ENCODE measurements at places on chromosomes 5 and 9. TPM values are rescaled to one million over a fixed set of nuclear protein-coding genes. Genes with fewer than 3 reads are reported as not detected.

DNA sequence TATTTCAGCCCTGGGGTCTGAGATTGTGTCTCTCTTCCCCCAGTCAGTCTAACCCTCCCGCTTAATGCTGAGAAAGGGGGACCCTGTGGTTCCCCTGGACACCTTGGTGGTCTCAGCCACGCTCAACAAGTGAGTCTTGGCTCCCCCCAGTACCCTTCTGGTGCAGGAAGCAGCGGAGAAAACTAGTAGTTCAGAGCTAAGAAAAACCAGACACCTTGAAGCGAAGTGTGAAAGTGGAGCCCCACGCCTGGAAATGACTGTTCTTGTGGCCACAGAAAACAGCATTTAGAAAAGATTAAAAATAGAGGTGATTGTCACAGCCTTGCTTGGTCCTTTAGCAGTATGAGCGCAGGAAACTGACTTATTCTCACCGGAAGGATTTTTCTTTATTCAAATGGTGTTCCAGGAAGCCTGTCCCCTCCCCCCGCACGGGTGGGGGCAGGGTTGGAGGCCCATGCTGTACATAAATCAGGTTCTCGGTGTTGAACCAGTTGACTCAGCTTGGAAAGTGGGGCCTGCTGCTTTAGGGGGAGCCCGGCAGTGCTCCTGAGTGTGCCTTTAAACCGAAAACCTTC lies 8.1 kb downstream of the ARPC5L start:
- peaks cover 29% of the 10 kb centered on the region for H3K4me1 ChIP-seq
- no peaks in the 10 kb centered on the region for H3K27me3 ChIP-seq
- DNase-seq = peak; percentile 53
- peaks cover 35% of the 10 kb centered on the region for H3K36me3 ChIP-seq

- DNase-seq = peak; percentile 70
- H3K36me3 ChIP-seq = no peaks in the 10 kb centered on the region
- H3K27ac ChIP-seq = peak overlapping the region; percentile 78
- peak overlapping the region; percentile 74 for H3K4me3 ChIP-seq
These were observed 16.5 kb upstream of the ADRB2 start for GRCh38 chr5:148809781-148810524.

SYNPO gene
- 6.3 TPM for total RNA-seq

DNA sequence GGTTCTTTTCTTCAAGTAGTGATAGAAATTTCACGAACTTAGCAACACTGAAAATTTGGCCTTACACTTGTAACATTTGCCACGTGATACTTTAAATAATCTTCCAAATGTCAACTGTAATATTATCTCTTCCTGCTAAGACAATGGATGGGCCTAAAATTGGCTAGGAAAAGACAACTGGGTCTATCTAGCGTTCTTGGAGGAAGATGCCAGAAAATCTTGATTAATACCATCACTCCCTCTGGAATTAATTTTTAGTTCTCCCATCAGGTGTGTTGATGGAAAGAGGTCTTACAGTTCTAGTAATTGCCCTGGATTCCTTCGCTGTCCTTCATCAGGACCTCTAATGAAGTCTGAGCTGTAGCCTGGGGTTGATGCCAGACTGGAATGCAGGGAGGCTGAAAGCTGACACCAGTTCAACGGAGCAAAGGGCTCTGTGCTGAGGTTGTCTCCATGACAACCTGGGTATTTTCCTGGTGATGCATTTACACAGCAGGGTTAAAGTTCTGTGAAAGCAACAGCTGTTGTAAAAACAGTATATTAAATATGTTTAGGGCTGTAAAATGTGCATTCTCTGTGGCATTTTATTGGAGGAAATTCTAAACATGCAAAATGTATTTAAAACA lies 92.3 kb downstream of the GAS1 start:
- no peak overlapping the region for H3K27ac ChIP-seq
- DNase-seq = peak; percentile 60
- no peaks in the 10 kb centered on the region for H3K27me3 ChIP-seq
- H3K4me3 ChIP-seq = no peak overlapping the region
- H3K36me3 ChIP-seq = no peaks in the 10 kb centered on the region
- no peaks in the 10 kb centered on the region for H3K4me1 ChIP-seq

GNG10 gene
- total RNA-seq = 61.7 TPM

PSD2 gene
- not detected for total RNA-seq

- H3K4me1 ChIP-seq = peaks cover 21% of the 10 kb centered on the region
- no peak for DNase-seq
- H3K4me3 ChIP-seq = no peak overlapping the region
- peak overlapping the region; percentile 67 for H3K27ac ChIP-seq
- no peaks in the 10 kb centered on the region for H3K27me3 ChIP-seq
These were observed 71.8 kb downstream of the RAPGEF1 start for GRCh38 chr9:131668057-131668438.

GRCh38 chr9:109448223-109448622 lies 49.9 kb downstream of the PTPN3 start:
- H3K27me3 ChIP-seq = no peaks in the 10 kb centered on the region
- DNase-seq = no peak
- peaks cover 16% of the 10 kb centered on the region for H3K36me3 ChIP-seq

GRCh38 chr5:167721926-167722440 lies 569.5 kb upstream of the WWC1 start:
- H3K27ac ChIP-seq = no peak overlapping the region
- no peaks in the 10 kb centered on the region for H3K36me3 ChIP-seq
- H3K4me3 ChIP-seq = no peak overlapping the region
- no peak for DNase-seq
- H3K27me3 ChIP-seq = no peaks in the 10 kb centered on the region

DNA sequence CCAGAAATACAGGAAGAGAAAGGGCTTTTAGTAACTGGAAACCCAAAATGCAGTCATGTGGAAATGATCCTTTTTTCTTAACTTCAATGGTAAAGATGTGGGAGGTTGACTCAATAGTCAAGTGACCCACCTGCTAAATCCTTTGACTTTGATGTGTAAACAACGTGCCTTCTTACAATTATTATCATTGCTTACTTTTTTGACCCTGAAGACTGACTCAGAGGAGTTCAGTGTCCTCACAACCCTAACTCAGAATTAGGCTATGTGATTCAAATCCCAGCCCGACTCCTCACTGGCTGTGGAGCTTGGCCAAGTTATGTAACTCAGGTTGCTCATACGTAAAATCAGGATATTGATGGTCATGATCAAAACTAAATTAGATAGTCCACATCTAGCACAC lies 27.9 kb downstream of the ANXA1 start:
- no peaks in the 10 kb centered on the region for H3K27me3 ChIP-seq
- H3K4me1 ChIP-seq = peaks cover 11% of the 10 kb centered on the region
- H3K36me3 ChIP-seq = peaks cover 17% of the 10 kb centered on the region
- H3K4me3 ChIP-seq = no peak overlapping the region

- DNase-seq = peak; percentile 90
- H3K4me3 ChIP-seq = no peak overlapping the region
- no peak overlapping the region for H3K27ac ChIP-seq
- no peaks in the 10 kb centered on the region for H3K36me3 ChIP-seq
These were observed 16.9 kb upstream of the BOD1 start for GRCh38 chr5:173633304-173633703.

CCDC152 gene
- total RNA-seq = not detected

GZMA gene
- total RNA-seq = not detected

DNA sequence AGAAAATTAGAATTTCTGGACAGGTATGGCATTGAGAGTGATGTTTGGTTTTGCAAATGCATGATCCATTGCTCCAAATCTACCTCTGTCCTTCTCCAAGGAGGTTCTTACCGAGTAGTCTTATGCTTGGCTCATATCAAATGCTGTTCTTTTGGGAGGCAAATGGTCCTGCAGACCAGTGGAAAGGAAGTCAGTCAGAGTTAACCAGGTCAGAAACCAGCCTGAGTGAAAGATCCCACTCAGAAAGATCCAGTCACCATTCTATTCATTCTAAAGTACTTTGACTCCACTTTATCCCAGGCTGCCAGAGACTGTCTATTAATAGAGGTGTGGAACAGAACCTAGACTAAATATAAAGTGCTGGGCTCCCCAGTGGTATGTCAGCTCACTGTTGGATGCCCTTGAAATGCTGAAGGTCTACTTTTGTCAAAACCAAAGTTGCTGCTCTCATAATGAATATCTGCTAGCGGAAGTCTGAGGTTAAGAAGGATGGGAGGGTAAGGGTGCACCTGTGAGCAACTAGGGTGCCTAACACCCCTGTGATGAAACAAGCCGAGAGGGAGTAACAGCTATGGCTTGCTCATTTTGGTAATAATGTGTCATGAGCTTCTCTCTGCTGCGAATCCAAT lies 302.2 kb downstream of the ZNF608 start:
- H3K4me3 ChIP-seq = no peak overlapping the region
- H3K36me3 ChIP-seq = no peaks in the 10 kb centered on the region
- no peak for DNase-seq

- H3K4me3 ChIP-seq = no peak overlapping the region
- H3K27me3 ChIP-seq = peaks cover 11% of the 10 kb centered on the region
- peaks cover 29% of the 10 kb centered on the region for H3K4me1 ChIP-seq
These were observed 400.3 kb downstream of the EBF1 start for GRCh38 chr5:158699298-158699880.

DNA sequence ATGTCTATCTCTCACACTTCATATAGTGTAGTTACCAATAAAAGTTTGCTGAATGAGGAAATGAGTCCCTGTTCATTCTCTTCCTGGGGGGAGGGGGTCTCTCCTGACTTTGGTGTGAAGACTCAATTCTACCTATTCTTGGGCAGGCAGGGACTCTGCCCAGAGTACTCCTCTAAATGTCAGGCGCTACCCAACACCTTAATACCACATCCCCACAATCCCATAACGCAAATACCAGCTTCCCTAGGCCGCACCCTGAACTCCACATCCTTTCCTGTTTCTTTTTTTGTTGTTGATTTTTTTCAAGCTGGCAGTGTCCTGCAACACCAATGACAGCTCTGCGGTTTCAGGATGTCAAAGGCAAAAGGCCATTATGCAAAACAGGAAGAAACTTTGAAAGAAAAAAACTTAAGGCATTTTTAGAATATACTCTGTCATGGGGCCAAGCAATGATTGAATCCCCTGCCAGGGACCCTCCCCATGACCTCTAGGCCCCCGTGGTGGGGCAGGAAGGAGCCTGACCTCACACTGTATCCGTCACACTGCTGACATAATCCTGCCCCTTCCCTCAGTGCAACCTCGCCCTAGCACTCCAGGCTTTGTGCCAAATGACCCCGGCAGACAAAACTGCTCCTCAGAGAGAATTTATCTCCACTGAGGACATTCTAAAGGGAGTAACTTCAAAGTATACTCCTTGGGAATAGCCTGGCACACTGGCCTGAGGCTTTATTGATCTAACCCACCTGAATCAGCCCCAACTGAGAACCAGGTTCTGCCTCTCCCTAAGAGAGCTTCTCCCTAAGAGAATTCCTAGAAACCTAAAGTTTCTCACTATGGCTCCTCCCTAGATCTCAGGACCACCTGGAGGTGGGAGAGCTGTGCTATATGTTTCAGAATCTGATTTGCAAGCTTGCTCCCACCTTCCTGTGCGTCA lies 8.0 kb downstream of the B4GALT1 start:
- H3K4me1 ChIP-seq = peaks cover 74% of the 10 kb centered on the region
- peak overlapping the region; percentile 89 for H3K27ac ChIP-seq
- peak; percentile 78 for DNase-seq
- H3K36me3 ChIP-seq = peaks cover 28% of the 10 kb centered on the region
- H3K27me3 ChIP-seq = no peaks in the 10 kb centered on the region

SPINK6 gene
- total RNA-seq = 1.9 TPM

DNA sequence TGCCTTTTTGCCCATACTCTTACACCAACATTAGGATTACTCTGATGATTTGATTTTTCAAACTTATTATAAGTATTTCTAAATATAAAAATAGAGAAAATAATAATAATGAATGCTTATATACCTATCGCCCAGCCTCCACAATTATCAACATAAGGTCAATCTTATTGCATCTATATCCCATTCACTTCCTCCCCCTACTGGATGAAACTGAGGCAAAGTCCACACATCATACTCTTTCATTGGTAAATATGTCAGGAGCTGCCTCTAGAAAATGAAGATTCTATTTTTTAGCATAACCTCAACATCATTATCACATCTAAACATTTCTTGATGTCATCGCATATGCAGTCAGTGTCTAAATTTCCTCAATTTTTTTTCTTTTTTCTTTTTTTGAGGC lies 44.3 kb downstream of the SH3RF2 start:
- peaks cover 6% of the 10 kb centered on the region for H3K36me3 ChIP-seq
- H3K27ac ChIP-seq = no peak overlapping the region
- H3K27me3 ChIP-seq = no peaks in the 10 kb centered on the region
- H3K4me1 ChIP-seq = peaks cover 21% of the 10 kb centered on the region

ARRDC3 gene
- 41.6 TPM for total RNA-seq

- no peaks in the 10 kb centered on the region for H3K27me3 ChIP-seq
- H3K4me3 ChIP-seq = no peak overlapping the region
- DNase-seq = no peak
- H3K27ac ChIP-seq = no peak overlapping the region
- H3K4me1 ChIP-seq = no peaks in the 10 kb centered on the region
These were observed 1.3 kb upstream of the TMEM210 start for GRCh38 chr9:137172901-137173795.

ZNF367 gene
- total RNA-seq = 2.7 TPM

DNA sequence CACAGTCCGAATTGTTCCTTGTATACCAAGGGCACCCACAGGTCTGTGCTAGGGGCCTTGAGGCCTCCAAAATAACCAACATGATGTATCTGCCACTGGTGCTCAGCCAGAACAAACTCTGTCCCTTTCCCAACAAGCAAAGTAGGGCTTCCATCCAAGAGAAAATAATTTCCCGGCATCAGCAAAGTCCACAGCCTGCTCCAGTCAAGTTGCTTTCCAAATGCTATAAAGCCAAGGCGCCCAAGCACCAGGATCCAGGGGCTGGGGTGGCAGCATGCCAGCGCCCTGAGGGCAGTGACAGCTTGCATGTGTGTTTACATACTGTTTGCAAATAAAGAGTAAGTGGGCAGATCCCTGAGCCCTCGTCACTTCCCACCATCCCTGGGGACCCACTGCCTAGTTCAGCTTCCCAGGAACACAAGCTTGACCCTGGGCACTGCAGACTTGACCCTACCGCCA lies 155.9 kb downstream of the ERCC6L2 start:
- no peaks in the 10 kb centered on the region for H3K36me3 ChIP-seq
- peaks cover 8% of the 10 kb centered on the region for H3K27me3 ChIP-seq
- DNase-seq = peak; percentile 65
- no peaks in the 10 kb centered on the region for H3K4me1 ChIP-seq
